Esophagus mucosa (tissue), 1 donor: ENCODE measurements at places on chromosomes 13 and 19. TPM values are rescaled to one million over a fixed set of nuclear protein-coding genes. Genes with fewer than 3 reads are reported as not detected.

The ATXN8OS gene
- total RNA-seq, result not detected

The R3HDM4 gene
- total RNA-seq, result 59.2 TPM

The FLT3LG gene
- total RNA-seq, result 3.3 TPM

The ZNF468 gene
- 8.0 TPM for total RNA-seq

The KLK14 gene
- total RNA-seq, result 0.68 TPM

The PRODH2 gene
- total RNA-seq, result not detected

The PROZ gene
- not detected for total RNA-seq

The ILF3 gene
- total RNA-seq, result 160 TPM

The UBE2L5 gene
- total RNA-seq, result not detected

The COX7A1 gene
- total RNA-seq, result 3.5 TPM

DNA sequence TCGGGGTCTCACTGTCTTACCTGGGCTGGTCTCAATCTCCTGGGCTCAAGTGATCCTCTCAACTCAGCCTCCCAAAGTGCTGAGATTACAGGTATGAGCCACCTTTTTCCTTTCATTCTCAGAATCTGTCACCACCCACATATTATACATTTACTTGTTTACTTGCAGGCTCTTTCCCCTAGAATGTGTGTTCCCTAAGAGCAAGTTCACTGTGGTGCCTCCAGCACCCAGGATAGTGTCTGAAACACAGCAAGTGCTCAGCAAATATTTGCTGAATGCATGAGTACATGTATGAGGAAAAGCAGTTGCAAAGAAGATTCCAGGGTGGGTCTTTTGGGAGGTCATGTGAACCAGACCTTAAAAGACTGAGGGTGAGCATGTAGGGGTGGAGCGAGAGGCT, 96.8 kb downstream of the RGCC start:
- ATAC-seq, result no peak

- no peak for ATAC-seq
Measured at GRCh38 chr13:85993567-85993966, 194.3 kb upstream of the SLITRK6 start.

- no peak for ATAC-seq
Measured at GRCh38 chr19:3638208-3639193, 11.9 kb upstream of the CACTIN start.

- no peak for ATAC-seq
Measured at GRCh38 chr19:31301306-31301980, 47.8 kb downstream of the TSHZ3 start.

GRCh38 chr19:58553799-58554493, 959 bp downstream of the CHMP2A start:
- ATAC-seq, result no peak

GRCh38 chr19:2112516-2113320, 16.0 kb downstream of the IZUMO4 start:
- no peak for ATAC-seq

DNA sequence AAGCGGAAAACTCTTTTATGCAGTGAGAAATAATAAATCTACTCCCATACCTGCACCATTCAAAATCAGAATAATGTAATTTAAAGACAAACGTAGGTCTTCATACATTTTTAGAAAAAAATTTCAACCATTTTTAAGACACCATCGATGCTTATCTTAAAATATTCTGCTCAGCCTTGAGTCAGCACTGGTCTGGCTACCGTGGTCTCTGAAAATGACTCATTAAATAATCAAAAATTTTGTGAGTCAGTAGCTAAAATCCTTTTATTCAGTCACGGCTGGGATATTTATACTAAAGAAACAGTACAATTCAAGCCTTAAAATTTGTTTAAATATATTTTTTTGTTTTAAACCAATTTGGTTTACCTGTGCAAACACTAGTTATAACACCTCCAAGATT, 2862.8 kb upstream of the PCDH20 start:
- no peak for ATAC-seq

DNA sequence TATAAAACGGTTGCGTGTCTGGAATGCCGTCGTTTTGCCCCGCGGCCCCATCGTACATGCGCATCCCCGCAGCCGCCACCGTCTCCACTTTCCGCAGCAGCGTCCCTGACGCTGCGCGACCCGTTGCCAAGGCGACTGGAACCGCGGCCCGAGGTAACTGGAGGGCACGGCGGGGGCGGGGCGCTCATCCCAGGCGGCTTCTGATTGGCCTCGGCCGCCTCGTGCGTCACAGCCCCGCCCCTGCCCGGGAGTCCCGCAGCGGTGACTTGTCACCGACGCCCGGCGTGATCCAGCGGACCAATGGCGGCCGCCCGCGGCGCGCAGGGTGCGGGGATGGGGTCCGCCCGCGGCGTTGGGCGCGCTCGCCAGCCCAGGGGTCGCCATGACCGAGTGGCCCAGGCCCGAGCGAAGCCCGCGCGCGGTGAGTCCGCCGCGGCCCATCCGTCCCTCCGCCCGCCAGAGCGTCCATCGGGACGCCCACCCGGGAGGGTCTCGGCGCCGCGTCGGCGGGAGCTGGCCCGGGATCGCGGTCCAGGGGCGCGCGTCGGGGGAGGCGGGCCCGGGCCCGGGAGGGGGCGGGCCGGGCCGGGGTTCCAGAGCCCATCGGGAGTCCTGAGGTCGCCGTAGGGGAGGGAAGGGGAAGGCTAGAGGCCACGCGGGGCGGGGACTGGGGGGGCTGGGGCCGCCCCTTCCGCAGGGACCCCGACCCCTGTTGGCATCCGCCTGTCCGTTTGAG, at the start of gene ZSCAN1:
Gene ZSCAN1 (plus strand): TSS at position 285 of the 736 bp plus-strand sequence. CDS start 3,812 bp downstream, outside the sequence.
- ATAC-seq, result peak; percentile 68

- no peak for ATAC-seq
Measured at GRCh38 chr13:36454987-36455386, 22.7 kb downstream of the CCNA1 start.

- no peak for ATAC-seq
Measured at GRCh38 chr19:51621178-51621577, 9.0 kb downstream of the SIGLEC5 start.

DNA sequence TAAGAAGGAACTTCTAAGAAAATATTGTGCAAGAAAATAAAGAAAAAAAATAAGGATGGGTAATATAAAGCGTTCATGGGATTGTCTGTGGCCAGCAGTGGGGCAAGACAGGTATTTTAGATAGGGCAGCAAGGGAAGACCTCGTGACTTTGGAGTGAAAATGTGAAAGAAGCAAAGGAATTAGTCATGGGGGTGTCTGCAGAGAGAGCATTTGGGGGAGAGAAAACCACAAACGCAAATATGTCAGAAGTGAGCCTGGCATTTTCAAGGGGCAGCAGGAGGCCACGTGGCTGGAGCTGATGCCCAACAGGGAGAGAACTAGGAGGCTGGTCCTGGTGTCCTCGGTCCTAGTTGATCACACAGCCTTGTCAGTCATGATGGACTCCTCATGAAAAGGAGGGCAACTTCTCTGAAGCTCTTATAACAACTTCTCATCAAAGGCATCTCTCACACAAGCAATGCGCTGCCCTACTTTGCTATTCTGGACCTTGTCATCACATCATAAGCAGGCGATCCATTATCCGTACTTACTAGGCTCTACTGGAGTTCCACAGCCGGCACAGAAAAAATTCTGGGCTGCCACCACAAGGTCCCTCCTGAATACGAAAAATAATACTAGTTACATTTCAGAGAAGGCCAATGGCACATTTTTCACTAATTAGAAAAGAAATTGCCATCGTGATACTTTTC, 31.0 kb downstream of the RUBCNL start:
- ATAC-seq, result no peak

DNA sequence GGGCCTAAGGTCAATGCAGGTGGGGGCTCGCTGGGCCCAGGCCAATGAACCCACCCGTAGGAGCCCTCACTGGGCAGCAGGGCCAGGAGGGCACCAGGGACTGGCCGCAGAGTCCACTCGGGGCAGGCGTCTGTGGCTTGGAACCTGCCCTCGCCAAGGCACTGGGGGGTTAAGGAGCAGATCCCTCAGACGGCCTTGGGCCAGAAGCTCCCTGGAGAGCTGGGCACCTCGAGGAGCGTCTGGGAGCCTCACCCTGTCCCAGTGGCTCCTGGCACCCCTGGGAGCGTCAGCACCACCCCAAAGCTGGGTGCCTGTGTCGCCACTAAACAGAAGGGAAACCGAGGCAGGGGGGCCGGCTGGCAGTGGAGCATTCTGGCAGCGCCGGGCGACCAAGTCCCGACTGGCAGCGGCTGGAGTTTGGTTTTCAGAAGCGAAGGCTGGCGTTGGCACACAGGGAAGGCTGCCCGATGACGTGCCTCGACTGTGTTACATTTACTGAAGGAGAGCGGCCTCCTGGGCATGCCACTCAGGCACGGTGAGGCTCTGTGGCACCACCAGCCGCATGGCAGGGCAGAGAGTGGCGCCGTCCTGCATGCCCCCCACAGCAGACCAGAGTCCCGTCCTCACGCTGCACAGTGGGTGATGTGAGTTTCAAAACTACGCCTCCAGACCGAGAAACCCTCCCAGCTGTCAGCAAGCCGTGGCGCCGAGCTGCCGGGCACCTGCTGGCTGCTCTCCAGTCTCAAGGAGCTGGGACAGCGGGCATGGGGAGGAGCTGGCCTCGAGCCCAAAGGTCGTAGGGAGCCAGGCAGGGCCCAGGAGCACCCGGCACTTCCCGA, 9.2 kb upstream of the MEX3D start:
- peak; percentile 5 for ATAC-seq

DNA sequence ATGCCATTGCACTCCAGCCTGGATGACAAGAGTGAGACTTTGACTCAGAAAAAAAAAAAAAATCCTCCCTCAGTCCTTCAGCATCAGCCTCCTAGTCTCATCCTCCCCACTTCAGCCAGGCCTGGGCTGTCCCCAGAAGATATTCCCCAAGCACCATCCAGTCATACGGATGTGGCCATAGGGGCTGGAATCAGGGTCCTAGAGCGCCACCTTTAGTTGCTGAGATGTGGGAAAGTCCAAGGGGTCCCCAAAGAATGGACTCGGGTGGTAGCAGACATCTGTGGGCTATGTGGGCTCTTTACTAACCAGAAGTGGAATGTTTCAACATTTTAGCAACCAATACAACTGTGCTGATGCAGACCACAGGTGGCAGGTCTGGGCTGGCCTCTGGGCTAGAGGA, 3.1 kb upstream of the TYROBP start:
- no peak for ATAC-seq

- no peak for ATAC-seq
Measured at GRCh38 chr19:38721979-38722773, 22.1 kb downstream of the CAPN12 start.

DNA sequence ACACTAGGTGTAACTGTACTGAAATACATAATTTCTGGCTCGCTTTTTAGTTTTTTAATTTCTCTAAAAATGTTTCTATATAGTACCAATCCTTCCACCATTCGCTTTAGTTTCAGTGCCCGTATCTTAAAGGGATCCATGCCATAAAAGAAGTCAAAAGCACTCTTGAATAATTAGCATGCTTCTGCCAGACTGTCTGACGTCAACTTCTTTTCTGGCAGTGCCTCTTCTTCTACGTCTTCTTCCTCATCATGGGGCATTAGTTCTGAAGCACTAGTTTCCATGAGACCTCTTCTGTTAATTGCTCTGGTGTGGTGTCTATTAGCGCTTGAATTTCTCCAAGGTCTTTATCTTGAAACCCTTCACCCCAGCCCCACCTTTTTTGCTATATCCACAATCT, 93.8 kb upstream of the DOCK9 start:
- ATAC-seq, result no peak

GRCh38 chr19:41350735-41351338, 2.9 kb downstream of the TGFB1 start:
- no peak for ATAC-seq

GRCh38 chr19:57075125-57075524, 44.7 kb upstream of the USP29 start:
- no peak for ATAC-seq

DNA sequence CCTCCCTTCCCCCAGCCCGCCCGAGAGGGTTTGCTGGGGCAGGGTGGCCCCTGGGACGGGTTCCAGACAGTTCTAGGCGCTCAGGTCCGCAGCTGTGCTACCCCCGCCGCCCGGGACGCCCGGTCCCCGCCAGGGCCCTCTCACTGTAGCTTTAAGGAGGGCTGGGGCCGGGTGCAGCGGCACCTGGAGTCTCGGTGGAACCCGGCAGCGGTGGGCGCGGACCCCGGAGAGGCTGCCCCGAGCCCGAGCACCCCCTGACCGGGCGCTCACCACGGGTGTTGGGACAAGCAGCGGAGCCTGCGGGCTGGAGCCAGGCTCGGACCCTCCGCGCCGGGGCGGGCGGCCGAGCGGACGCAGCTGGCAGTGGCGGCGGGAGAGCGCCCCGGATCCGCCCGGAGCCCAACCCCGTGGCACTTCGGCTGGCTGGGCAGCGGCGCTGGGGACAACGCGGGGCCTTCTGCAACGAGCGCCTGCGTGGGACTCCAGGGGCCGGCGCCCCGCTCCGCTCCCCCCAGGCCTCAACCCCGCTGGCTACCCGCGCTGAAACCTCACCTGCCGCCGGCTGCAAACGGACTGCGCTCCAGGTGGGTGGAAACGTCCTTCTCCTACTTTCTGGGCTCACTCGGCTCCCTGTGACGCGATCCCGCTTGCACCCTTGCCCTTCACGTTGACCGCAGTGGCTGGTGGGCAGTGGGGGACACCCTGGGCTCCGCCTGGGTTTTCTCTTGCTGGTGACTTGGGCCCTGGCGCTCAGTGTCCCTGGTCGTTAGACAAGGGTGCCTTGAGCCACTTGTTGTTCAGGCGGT, 81.1 kb downstream of the ZNF429 start:
- ATAC-seq, result peak; percentile 28

- ATAC-seq, result no peak
Measured at GRCh38 chr13:67048821-67049150, 181.3 kb downstream of the PCDH9 start.

GRCh38 chr19:32017176-32017953, 328.0 kb upstream of the ZNF507 start:
- no peak for ATAC-seq

- ATAC-seq, result no peak
Measured at GRCh38 chr13:57724486-57725272, 93.1 kb downstream of the PCDH17 start.

GRCh38 chr13:31094331-31095015, 67.2 kb downstream of the HSPH1 start:
- peak; percentile 55 for ATAC-seq

DNA sequence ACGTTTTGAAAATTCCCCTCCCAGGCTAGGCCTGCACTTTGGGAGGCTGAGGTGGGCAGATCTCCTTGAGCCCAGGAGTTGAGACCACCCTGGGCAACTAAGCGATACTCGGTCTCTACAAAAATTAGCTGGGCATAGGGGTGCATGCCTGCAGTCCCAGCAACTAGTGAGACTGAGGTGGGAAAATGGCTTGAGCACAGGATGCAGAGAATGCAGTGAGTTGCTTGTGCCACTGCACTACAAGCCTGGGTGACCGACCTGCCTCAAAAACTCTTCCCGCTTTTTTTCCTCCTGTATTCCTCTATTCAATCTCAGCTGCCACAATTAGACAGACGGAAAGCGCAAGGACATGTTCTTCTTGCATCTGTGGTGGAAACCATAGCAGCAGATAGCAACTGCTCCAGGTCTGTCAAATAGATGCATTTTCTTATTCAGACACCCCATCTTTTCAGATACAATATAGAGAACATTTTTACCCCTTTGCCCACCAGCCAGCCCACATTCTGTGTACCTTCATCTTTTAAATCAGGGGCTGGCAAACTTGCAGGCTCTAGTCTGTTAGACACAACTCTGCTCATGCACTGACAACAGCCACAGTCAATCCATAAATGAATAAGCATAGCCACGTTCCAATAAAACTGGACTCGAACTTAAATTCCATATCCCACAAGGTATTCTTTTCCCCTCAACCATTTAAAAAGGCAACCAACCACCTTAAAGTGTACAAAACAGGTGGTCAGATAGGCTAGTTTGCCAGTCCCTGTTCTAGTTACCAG, 4.8 kb downstream of the TPT1 start:
- ATAC-seq, result no peak

- ATAC-seq, result no peak
Measured at GRCh38 chr13:20114066-20114610, 46.7 kb downstream of the GJA3 start.
